Prostate gland (tissue), 2 donors: ENCODE measurements at places on chromosomes 3 and 15.

DNA sequence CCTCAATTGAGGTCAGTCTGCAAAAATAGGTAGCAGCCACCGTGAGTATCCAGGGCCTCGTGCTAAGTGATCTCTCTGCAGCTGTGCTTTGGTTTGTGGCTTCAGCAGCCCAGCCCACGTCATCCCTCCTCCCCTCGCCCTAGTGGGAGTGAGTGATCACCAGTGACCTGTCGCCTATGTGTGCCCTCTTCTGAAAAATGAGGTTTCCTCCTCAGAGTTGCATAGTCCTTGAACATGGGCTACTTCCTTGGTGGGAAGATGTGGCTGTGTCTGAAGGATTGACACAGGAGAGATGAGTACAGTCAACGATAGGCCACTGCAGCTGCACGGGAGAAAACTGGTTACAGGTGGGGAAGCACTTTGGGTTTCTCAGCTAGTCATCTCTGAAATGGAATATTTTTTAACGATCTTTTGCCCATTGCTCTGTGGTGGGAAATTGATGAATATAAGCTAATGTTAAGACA lies 144.8 kb upstream of the BHLHE40 start:
- no peak for DNase-seq

- no peak for DNase-seq
Measured at GRCh38 chr15:25394898-25395297, 43.9 kb downstream of the UBE3A start.

GRCh38 chr3:162544246-162544645 lies 1047.6 kb downstream of the OTOL1 start:
- no peak for DNase-seq

DNA sequence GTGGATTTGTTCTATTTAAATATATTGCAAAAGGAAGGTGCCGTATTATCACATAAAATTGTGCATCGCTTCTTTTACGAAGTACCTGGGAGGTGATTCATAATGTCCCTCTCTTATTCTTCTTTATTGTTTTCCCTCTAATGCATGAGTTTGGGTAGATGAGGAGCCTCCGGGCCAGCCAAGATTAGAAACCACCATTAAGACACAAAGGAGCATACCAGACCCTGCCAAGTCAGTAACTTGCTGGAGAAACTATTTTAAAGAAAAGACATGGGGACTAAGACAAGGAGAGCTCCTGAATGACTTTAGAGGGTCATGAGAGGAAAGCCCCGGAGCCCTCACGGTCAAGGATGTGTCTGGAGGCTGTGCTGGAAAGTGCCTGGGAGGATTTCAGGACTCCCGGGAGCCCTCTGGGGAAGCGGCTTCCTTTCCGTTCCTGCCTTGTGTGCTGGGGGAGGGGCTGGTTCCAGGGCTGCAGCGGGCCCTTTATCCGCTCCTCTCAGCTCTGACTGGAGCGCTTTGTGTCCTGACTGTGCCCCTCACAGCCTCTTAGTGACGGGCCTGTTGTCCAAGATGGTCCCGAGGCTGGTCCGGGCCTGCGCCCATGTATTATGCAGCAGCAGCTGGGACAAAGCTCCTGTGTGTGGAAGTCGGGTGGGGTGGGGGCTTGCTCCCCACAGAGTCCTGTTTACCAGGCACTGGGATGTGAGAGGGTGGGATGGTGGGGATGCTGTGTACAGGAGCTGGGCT lies 35.7 kb downstream of the CORO2B start:
- no peak for DNase-seq

DNA sequence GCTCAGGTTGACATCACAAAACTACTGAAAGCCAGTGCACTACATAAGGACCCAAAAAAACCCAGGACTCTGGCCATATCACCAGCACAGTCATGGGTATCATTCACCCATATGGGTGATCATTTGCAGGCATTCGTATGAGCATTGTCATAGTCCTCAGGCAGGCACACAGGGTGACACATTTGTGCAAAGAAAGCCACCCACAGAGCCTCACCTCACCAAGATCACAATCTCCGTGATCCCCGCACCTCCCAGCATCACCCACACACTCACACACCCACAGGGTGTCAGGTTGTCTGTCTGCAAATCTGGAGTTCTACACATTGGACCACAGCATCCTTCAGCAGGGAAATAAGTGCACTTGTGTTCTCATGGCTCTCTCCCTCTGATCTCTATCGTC lies 166.0 kb upstream of the LPP start:
- no peak for DNase-seq

- no peak for DNase-seq
Measured at GRCh38 chr3:142281474-142281873, 56.1 kb upstream of the GK5 start.

- no peak for DNase-seq
Measured at GRCh38 chr3:55405436-55405835, 81.7 kb downstream of the WNT5A start.

GRCh38 chr15:73369154-73369694 lies 466 bp upstream of the HCN4 start:
- DNase-seq, result no peak

GRCh38 chr15:65476903-65477302 lies 40.6 kb downstream of the DPP8 start:
- DNase-seq, result no peak

- no peak for DNase-seq
Measured at GRCh38 chr3:18885612-18886011, 262.7 kb upstream of the KCNH8 start.

GRCh38 chr3:18100121-18100520 lies 325.0 kb downstream of the SATB1 start:
- no peak for DNase-seq

GRCh38 chr3:183224180-183224970 lies 28.7 kb upstream of the B3GNT5 start:
- DNase-seq, result no peak
